ENCODE measurements at places on chromosomes 1 and 21.
A peak's percentile ranks its signal among the peaks of the same experiment; 100 is the strongest.

DNA sequence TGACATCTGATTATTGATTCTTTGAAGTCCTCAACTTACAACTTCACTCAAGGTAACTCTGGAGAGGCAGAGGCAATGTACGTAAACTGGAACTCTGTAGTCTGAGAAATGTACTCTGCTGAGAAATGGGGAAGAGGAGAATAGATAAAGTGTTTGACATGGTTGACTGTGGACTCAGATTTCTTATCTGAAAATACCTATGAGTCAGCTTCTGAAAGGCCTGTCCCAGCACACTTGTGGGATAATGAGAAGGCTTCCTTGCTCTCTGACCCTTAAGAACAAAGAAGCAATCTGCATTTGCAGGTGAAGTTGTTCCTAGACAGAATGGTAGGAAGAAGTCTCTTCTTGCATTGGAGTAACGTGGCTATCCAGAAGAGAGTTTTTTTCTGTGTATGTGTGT, 1573.5 kb downstream of the BRINP3 start:
- DNase-seq: no peak

DNA sequence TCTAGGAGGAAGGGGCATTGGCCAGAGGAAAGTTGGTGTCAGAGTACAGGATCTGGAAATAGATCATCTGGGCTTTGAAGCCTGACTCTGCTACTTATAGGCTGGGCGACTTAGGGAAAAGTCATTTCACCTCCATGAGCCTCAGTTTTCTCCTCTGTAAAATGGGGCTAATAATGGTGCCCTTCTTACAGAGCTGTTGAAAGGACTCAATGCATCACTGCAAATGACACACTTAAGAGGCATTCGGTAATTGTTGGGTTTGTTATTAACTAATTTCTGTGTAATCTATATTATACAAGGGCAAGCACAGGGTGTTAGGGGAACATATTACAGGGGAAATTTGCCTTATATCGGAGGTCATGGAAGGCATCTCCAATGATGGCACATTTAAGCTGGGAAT, 96.1 kb downstream of the KAZN start:
- DNase-seq: no peak

- peak; percentile 78 for DNase-seq
These were observed 28.2 kb downstream of the VAV3 start for GRCh38 chr1:107936498-107937481.

DNA sequence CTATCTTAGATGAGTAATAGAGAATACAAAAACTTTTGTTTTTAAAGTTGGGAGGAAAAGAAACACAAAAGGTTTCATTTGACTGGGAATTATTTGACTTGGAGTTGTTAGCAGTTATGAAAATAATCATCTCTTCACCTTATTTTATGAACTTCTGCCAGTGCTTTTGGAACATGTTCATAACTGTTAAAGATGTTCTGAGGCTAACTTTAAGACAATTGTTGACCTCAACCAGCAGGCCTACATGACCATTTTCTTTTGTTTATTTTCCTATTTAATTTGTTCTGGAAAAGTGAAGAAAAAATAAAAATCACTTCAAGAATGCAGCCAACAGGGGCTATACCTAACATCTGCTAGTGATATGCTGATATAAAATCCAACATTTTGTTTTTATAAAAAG, 37.4 kb downstream of the JAM2 start:
- no peak for DNase-seq

GRCh38 chr21:40373761-40374160, 473.2 kb downstream of the DSCAM start:
- DNase-seq: no peak

DNA sequence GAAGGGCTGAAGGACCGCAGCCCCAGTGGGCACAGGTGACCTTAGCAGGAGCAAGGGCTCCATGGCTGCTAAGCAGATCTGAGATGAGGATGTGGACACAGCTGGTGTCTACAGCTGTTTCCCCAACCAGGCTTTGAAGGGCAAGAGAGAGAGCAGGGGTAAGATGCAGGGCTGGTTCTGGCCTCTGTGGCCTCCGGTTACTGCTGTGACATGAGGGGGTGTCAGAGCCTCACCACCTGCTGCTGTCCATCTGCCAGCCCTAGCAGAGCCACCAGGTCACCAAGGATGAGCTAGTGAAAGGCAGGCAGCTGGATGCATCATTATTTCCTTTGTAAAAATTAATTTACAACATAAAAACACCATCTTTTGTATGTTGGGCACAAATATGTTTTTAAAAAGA, 33.4 kb downstream of the OBSCN start:
- no peak for DNase-seq

DNA sequence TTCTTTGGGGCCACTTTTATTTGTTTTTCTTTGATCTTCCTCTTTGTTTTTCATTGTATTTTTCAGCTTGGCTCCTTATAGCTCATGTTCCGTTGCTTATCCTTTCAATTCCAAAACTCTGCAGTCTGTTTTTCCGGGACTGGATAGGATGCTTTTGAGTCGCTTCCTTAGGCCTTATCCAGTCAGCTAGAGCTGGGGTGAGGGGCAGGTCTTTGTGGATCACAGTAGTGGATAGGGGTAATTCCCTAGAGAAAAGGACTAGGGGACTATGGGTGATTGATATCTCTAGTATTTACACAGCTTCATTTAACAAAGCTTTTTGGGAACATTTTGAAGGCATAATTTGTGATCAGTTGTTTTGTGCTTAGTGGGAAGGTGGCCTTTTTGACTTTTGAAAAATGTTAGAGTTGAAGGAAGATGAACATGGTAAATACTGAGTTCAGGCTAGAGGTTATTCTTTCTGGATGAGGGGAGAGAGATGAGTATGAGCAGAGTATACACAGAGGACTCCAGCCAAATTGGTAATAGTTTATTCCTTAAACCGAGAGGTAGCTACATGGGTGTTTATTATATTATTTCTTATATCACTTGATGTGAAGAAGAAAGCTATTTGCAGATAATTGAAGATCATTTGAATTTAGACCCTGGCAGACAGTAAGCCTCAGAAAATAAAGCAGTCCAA, 22.5 kb downstream of the CEP350 start:
- DNase-seq: no peak

DNA sequence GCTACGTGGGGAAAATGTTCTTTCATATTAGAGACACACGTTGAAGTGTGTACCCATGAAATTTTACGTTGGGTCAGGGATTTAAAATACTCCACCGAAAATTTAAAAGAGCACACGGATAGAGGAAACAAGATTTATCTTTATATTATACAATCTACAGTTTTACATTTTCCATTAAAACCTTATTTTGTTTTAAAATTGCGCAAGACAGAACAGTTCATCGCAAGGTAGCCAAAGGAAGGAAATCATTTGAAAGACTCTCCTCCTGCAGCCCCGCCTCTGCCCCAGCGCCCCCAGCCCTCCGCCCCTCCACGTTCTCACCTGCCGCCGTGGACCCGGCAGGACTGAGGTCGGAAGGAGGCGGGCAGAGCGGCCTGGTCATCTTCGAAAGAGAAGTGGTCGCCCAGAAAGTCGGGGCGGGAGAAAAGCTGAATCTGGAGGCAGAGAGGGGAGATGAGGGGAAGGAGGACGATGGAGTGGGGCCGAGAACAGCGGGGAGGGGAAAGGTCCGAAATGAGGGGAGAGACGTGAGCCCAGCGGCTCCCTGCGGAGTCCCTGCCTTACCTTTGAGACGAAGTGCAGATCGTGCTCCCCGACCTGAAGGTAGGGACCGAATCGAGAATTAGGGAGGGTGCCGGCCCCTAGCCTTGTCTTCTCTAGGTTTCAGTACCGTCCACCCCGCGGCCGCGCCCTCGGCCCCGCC, 18.0 kb downstream of the CRYBG2 start:
- no peak for DNase-seq

DNA sequence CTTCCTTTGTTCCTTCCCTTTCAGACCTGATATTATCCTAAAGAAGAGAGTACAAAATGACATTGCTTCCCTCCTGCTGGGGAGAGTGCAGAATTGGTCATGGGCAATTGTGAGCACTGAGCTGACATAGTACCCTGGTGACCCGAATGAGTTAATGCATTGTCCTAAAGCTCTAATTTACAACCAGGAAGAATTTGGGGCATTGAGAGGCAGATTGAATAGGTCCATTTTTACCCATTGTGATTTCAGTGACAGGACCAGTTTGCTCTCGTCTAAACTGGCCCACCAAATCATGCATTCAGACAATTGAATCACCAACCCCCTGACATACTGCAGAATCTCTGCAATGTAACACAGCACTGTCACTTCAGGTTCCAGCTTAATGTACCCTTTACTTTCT, 497.4 kb downstream of the DPYD start:
- DNase-seq: no peak

DNA sequence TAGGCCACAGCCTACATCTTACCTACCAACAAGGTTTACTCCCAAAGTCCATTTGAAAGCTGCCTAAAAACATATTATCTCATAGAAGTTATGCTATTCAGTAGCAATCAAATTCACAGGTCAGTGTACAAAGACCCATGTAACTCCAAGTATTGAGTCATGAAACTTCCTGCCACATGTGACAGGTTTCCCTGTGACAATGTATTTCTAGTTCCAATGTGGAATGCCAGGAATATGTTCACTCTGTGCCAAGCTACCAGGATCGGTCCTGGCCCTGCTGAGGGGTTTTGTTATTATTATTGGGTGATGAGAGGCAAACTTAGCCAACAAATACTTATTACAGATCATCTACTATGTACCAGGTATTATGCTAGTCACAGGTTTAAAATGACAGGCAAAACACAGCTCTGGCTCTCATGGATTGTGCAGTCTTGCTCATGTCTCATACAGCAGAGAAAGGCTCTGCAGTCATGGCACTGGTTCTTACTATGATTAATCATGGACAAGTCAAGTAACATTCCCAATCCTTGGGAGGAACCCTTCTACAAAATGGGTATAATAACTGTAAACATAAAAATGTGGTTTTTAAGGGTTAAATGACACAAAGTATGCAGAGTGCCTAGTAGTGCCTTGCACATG, 22.5 kb downstream of the DPH5 start:
- DNase-seq: no peak

DNA sequence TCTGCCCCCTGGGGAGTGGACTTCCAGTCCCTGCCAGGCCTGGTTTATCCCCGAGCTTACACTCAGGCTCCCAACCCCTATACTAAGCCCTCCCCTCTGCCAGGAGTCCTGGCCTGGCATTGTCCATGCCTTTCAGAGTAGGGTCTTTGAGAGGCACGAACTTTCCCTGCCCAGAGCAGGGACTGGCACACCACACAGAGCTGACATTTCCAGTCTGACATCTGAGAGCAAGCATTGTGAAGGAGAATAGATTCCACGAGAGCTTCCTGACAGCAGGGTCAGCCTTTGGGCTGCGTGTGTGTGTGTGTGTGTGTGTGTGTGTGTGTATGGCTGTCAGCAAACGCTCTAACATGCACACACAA, 59.5 kb upstream of the LAPTM5 start:
- DNase-seq: no peak
